NCI-H1417 treated with DMSO at 0.1 percent for 48 hours (cell line): ENCODE measurements at places on chromosomes 16 and 17.
A peak's percentile ranks its signal among the peaks of the same experiment; 100 is the strongest.

GRCh38 chr17:47427985-47428384, 102.9 kb upstream of the NPEPPS start:
- no peak for DNase-seq

DNA sequence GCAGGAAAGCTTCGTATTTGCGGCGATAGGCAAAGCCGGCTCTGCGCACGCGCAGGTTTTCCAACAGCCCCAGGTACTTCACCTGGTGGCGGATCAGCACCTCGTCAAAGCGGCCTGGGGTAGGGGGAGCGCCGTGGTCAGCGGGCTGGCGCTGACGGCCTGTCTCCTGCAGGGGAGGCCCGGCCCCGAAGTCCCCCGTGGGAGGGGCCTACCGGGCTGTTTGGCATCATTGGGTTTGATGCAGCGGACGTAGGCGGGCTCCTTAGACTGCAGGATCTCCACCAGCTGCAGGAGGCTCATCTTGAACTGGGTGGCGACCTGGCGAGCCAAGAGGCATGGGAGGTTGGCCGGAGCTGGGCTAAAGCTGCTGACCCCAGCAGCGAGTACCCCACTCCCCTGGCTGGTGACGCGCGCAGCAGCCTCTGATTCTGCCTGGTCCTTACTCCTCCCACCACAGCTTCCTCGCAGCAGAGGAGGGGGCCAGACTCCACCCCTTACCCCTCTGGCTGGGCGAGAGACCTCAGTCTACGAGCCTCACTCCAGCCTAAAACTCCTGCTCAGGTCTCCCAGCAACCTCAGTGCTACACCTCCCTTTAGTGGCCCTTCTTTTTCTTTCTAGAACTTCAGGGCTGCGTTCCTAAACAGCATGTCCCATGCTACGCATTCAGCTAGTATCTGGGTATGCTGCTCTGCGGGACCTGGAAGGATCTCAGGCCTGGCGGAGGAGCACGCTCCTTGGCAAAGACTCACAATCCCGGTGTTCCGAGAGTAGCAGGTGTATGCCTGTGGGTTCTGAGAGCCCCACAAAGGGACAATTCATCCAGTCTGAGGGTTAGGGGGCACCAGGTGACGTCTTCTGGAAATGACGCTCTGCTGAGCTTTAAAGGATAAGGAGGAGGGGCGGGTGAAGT, 16.1 kb upstream of the CRK start:
- DNase-seq: no peak

GRCh38 chr16:52473096-52473495, 73.8 kb downstream of the TOX3 start:
- no peak for DNase-seq

DNA sequence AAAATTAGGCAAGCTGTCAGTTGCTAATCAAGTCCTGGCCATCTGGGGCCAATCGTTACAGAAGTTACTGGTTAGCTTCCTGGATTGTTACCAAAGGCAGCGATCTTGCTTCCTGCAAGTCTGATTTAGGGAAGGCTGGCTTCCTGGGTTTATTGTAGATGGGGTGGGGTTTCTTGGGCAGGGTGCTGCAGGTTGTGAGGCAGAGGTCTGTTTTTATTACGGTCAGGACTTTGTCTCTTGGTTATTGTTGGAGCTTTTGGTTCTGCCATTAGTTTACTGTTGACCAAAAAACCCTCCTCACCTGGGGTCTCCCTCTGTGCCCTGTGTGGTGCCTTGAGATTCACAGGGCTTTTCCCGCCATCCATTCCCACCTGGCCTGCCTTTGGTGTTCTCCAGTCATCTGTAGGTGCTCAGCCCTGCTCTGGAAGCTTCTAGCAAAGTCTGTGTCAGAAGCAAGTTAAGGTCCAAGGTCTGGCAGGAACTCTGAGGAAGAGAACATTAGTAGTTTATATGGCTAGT, 36.9 kb downstream of the SLC47A1 start:
- DNase-seq: no peak

DNA sequence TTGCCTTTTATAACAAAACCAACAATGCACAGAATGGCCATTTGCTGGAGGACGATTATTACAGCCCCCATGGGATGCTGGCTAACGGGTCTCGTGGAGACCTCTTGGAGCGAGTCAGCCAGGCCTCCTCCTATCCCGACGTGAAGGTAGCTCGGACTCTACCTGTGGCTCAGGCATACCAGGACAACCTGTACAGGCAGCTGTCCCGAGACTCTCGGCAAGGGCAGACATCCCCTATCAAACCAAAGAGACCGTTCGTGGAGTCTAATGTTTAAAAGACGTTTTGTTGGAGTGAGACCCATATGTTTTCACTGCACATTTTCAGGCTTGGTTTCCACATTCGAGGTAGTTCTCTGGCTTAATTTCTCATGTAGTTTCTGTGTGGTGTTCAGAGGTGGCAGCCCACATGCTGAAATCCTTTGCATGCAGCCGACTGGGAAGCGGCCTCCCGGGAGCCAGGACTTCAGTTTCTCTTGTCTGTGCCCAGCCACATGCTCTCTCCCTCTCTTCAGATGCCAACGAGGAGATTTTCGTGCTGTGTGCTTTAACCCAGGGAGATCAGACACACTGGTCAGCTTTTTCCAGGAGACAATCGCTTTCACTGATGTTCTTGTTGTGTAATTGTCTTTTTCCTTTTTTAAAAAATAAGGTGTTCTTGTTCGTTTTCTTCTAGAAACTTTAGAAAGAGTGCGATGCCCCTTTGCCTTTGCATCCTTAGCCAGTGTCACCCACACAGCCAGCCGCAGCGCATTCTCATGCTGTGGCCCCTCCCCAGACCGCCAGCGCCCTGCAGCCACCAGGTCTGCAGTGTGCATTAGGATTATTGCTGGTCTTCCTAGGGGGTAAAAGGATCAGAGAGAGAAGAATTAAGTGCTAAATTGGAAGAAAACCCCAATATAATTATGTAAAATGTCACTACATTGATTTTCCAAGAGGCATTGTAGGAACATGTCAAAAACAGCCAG, 24.1 kb downstream of the CYB561 start:
- DNase-seq: no peak

- DNase-seq: no peak
These were observed 126.8 kb downstream of the CACNG3 start for GRCh38 chr16:24382762-24383407.

GRCh38 chr16:65500007-65500406, 378.1 kb upstream of the CDH11 start:
- DNase-seq: no peak

GRCh38 chr17:30600060-30600829, 123.0 kb downstream of the GOSR1 start:
- no peak for DNase-seq

DNA sequence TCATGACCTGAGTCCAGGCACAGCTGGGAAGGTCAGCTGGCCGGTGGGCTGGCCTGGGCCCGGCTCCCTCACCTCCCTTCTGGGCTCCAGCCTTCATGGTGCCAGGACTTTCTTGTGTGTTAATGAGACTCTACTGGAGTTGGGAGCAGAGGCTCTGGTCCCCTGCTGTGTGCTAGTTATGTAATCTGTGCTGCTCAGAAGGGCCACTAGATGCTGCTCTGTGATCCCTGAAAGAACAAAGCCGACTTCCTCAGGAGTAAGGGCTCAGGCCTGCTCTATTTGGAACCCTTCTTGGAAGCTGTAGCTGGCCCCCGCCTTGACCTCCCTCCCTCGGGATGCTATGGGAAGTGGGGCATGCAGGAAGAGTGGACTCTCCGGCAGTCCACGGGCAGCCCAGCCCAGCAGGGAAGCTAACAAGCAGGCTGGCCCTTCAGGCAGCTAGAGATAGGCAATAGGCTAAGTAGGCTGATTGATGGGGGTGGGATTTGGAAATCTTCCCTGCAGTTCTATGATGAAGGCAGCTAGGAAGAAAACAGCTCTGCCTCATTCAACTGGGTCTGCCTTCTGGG, 3.3 kb upstream of the CDK5R1 start:
- peak; percentile 59 for DNase-seq

GRCh38 chr17:4768298-4768697, 3.4 kb upstream of the TM4SF5 start:
- DNase-seq: no peak

DNA sequence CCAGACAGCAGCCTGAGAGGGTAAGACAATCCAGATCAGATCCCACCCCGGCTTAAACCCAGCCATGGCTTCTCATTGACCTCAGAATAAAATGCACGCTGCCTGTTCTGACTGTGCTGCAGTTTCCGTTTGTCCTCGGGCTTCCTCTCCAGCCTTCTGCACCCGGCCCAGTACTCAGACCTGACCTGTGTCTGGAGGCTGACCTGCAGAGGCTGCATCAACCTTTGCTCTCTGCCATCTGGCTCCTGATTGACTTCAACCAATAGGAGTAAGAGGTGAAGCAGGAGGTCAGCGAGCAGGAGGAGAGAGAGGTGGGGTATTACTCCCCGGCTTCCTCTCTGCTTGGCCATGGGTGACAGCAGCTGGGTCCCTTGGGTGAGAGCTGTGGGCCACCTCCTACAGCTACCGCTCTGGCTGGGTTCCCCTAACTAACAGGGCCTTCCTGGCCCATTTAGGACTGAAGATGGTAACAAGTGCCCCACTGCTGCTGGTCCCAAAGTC, 46.7 kb downstream of the C16orf82 start:
- no peak for DNase-seq

DNA sequence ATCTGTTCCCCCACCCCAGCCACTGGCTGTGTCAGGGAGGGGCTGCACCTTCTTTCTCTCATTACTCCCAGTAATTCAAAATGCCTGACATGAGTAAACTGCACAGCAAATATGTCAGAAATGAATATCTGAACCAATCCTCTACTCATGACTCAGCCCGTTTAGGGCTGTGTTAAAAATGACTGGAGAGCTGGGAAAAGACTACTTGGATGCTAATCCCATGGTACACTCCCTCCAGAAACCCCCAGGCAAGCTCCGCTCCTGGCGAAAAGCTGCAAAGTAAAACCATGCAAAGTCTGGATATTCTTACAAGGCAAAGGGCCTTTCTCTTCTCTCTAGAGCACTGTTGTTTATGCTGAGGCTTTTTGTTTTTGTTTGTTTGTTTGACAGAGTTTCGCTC, 448.1 kb upstream of the DYNLRB2 start:
- no peak for DNase-seq

DNA sequence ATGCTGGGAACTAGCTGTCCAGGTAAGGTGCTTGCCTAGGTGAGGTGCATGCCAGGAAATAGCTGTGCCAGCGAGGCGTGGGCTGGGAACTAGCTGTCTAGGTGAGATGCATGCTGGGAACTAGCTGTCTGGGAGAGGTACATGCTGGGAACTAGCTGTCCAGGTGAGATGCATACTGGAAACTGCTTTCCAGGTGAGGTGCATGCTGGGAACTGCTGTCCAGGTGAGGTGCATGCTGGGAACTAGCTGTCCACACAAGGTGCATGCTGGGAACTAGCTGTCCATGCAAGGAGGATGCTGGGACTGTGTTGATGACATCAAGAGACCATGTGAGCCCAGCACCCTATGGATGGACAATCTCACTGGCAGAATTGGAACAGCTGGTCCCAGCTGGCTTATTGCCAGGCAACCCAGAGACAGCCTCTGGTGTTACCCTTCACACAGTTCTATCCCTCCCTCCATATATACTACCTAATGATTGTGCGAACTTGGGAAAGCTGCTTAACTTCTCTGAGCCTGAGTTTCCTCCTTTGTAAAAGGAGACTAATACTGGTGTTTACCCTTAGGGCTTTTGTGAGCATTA, 479.9 kb upstream of the RBFOX1 start:
- no peak for DNase-seq

DNA sequence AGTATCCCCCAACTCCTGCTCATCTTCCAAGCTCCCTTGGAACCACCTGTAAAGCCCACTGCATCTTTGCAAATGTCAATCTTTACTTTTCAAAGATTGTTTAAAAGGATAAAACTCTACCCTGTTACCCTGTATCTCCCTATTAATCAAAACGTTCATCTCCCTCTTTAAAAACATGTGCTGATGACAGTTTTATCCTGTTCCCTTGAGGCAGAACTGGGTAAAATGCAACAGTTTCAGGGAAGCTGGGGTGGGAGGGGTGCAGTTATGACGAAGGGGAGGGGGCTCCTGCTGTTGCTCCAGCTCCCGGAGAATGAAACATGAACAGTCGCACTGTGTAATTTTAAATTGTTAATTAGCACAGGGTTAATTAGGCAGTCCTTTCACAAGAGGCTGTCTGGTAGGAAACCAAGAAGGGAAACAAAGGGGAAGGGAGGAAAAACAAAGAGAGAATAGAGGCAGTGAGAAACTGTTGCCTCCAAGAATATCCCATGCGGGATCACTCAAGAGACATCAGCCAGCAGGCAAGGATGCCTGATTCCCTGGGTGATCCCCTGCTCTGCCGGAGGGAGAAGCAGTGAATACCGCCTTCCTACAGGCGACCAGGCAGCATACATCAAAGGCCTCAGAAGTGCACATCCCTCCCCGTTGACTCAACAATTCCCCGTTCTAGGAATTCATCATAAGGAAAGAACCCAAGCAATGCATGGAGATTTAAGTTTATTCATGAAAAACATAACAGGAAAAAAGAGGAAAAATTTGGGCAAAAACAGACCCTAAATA, 84.2 kb downstream of the ZFHX3 start:
- DNase-seq: no peak

- DNase-seq: no peak
These were observed 20.2 kb upstream of the GUCY2D start for GRCh38 chr17:7982173-7982572.

DNA sequence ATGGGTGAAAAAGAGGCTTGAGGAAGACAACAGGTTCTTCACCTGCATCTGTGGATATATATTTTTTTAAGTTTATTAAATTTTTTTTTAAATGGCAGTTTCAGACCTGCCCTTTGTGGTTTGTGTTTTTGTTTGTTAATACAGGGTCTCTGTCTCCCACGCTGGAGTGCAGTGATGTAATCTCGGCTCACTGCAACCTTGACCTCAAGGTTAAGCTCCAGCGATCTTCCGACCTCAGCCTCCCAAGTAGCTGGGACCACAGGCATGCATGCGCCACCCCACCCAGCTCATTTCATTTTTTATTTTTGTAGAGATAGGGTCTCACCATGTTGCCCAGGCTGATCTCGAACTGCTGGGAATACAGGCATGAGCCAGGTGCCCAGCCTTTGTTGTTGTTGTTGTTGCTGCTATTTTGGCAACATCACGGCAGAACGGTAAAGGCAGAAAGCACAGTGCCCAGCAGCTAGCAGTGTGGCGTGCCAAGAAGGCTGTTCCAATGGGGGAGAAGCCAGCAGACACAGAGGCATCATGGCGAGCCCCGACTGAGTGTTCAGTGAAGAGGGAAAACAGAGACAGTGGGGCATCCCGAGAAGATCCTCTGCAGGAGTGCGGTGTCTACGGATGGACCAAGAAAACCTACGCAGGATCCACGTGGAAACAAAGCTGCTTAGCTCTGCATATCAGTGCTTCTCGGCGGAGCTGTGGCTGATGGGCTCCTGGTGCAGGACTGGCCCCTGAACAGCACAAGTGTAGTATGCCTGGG, 19.6 kb downstream of the TMC6 start:
- no peak for DNase-seq
